Stimulated activated CD4-positive, alpha-beta T cell treated with anti-CD3 and anti-CD28 coated beads, Interleukin-2, amount 100 ng/mL, for 48 hours (primary cell): ENCODE measurements at places on chromosomes 11 and 22.

DNA sequence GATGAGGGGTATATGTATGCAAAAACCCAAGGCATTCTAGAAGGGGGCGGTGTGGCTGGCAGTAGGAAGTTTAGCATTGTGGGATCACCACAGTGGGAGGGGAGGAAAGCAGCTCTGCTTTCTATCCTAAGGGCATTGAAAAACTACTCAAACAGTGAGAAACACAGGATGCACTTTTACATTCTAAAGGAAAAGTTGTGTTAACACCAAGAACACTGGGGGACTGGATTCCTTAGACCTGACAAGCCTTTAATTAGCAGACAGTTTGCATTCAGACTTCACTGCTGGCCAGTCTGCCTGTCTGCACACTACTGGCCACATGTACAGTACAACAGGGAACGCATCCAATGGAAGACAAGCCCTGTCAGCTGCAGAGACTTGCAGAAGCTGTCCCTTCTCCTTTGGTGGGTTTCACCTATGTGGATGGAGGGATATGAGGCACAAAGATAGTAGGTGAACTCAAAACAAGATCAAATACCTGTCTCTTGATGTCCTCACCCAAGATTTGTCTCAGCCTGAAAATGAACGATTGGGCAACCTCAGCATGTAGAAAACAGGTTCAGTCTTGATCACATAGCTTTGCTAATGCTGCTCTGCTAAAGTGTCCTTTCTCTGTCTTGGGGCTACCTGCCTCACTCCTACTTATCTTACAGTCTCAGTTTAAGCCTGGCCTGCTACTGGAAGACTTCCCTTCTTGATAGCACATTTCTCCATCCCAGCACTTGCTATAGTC is 64.8 kb downstream of the TENM4 start:
- no peak for DNase-seq

DNA sequence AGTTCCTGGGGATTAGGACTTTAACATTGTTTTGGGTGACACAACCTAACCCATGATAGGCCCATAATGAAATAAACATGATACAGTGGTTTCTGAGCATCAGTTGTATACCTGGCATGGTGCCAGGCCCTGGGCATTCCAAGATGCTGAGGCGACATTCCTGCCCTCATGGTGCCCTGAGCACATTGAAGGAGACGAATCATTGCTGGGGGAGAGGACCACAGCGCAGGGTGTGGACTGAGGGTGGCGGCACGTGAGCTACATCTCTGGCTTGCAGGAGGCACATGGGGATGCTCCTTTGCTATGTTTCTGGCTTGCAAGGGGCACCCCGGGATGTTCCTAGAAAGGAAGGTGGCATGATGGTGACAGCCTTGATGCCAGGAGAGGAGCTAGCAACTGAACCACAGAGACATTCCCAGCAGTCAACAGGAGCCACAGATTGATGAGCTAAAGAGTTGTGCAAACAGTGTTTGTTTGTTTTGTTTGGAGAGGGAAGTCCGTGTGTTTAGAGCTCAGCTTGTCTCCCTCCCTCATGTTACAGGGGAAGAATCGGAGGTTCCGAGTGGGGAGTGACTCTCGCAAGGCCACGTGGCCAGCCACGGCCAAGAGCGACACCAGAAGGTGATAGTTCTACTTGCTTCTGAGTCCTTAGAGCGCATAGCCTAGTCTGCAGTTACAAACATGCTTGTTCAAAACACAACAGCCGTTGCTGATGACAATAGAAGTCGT is 106.4 kb downstream of the MIAT start:
- DNase-seq: no peak

DNA sequence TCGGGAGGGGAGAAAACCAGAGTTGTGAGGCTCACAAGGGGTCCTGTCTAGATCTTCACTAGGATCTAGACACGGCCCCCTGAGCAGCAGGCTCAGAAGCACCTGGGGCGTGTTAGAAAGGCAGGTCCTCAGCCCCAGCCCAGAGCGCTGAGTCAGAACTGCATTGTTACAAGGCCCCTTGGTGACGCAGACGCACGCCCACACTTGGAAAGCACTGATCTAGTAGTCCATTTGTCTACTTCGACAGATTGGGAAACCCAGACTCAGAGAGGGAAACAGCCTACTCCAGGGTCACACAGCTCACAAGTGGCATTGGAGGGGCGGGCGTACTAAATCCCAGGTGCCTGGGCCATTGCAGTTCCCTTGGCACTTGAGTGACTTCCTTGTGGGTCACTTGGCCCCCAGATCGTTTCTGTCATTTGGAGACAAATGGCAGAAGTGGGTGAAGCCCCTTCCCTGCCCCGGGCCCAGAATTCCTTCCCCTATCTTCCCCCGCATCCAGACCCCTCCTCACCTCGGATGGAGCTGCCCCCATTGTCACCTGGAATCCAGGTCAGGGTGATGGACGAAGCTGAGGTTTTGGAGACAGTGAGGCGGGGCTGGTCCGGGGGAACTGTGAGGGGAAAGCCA is 110.8 kb downstream of the CEP164 start:
- DNase-seq: no peak

- no peak for DNase-seq
Observed at GRCh38 chr11:96263238-96263763, 79.7 kb downstream of the MAML2 start.

DNA sequence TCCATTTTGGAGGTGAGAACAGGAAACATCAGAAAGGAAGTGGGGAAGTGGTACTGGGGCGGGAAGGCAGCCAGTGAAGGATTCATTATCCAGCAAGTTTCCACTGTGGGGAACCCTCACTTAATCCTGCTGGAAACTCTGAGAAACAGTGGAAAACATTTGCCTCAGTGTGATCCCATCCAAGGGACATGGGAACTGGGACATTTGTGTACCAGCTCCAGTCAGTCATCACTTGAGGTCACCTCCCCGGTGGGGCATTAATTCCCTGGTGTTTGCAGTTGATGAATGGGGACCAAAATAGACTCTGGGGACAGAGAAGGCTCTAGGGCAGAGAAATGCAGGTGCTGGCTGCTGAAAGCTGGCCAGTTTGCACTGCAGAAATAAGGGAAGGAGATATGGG is 599.9 kb downstream of the BUD13 start:
- no peak for DNase-seq

DNA sequence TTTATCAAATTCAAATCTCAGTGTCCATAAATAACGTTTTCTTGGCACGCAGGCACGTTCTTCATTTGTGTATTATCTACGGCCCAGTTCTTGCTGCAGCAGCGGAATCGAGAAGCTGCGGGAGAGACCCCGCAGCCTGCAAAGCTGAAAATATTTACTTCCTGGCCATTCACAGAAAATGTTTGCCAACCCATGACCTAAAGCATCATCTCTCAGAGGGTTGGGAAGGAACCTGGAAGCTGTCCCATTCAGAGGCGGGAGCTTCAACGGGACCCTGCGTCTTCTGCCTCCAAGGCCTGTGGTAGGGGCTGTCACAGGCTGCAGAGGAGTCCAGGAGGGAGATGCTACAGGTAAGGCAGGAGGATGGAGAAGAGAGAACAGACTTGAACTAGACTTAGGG is 319.2 kb downstream of the MN1 start:
- DNase-seq: no peak

- no peak for DNase-seq
Observed at GRCh38 chr11:118615282-118615975, 8.0 kb downstream of the PHLDB1 start.

DNA sequence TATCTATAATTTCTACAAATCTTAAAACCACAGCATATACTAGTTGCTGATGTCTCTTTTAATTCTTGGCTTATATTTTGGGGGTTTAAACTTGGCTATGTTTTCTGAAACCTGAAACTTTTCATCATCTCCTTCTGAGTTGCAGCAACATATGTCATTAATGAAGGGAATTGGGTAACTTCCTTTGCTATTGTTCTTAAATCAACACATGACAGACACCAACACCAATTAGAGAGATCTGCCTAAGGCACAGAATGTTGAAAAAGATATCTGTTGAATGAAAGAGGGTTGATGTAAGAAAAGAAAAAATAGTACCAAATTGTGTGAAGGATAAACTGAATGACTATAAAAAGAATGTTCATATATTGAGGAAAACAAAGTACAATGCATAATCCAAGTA is 10.3 kb upstream of the GAS2 start:
- DNase-seq: no peak
